Fibroblast of upper back skin (primary cell): ENCODE measurements at places on chromosomes 7 and 10.

GRCh38 chr10:130745251-130745650, 566.3 kb downstream of the TCERG1L start:
- no peak for DNase-seq

GRCh38 chr7:98163269-98163668, 48.0 kb upstream of the BHLHA15 start:
- DNase-seq, result no peak

DNA sequence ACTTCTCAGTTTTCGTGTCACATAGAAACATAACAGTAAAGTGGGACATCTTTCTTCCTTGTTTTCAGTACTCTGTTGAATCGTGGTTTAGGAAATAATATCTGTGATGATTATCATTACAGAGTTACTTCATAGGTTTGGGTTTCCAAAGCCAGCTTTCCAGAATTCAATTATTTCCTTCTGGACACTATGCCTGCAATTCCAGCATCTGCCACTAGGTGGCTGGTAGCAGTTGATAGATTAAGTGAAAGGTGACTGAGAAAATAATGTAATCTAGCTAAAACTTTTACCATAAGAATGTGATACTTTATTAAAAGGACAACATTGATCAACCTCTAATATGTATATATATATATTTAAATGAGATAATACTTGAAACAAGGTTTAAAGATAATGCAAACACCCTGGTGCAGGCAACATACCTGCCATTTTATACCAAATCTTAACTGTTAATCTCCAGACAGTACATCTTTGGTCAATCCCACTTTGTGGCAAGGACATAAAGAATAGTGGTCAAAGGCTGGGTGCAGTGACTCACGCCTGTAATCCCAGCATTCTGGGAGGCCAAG, 102.6 kb downstream of the SH3PXD2A start:
- no peak for DNase-seq

DNA sequence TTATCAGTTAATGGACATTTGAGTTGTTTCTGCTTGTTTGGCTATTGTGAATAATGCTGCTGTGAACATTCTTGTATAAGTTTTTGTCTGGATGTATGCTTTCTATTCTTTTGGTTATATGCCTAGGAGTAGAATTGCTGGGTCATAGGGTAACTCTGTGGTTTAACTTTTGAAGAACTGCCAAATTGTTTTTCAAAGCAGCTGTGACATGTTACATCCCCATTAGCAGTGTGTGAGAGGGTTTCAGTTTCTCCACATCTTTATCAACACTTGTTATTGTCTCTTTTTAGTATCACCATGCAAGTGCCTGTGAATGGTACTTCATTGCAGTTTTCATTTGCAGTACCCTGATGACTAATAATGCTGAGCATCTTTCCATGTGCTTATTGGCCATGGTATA, 2.1 kb upstream of the NDUFB8 start:
- no peak for DNase-seq

GRCh38 chr7:99499371-99499720, 735 bp downstream of the ZNF394 start:
- DNase-seq, result no peak

DNA sequence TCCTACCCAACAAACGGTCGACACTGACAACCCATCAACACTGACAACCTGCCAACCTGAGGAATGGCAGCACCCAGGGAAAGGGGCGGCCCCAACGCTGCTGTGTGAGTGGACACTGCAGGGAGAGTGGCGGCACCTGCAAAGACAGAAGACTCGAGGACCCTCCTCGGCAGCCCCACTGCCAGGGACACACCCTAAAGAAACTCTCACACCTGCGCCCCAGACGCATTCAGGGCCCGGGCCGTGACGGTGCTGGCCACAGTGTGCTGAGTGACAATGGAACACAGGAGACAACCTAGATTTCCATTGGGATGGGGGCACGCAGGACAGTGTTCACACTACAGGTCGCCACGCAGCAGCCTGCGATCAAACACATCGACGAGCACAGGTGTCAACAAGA, 3.6 kb downstream of the CAMK2B start:
- no peak for DNase-seq

GRCh38 chr7:33392148-33392547, 262.8 kb downstream of the BBS9 start:
- no peak for DNase-seq

DNA sequence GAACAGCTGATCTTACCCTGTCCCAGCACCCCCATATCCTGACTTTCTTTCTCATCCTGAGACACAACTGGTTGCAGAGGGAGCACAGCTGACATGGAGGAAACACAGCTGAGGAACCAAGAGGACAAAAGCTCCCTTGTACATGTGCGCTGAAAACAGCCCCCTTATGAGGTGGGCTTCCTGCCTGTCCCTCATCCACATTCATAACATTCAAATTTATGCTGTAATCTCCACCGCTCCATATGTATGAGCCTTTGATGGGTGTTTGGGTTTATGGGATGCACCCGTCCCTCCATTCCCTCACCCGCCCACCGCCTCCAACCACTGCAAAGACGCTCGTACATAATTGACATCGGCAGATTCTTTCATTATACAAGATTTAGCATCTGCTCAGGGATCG, 49.6 kb upstream of the BTRC start:
- no peak for DNase-seq

- DNase-seq, result peak; percentile 61
Measured at GRCh38 chr10:76329891-76330575, 898.6 kb downstream of the LRMDA start.

DNA sequence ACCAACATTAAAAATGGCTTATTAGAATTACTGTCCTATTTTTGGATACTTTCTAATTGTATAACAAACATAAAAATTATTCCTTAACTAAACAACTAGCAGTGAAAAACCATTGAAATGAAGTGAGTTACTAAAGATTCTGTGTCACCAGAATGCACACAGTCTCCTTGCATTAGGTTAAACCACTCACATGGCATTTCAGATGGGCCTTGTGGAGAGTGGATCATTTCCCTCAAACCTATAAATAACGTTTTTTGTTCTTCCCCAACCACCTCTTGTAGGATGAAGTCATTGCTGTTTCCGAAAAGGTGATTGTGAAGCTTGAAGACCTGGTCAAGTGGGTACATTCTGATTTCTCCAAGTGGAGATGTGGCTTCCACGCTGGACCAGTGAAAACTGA, 38.4 kb downstream of the ARID5B start:
- no peak for DNase-seq

DNA sequence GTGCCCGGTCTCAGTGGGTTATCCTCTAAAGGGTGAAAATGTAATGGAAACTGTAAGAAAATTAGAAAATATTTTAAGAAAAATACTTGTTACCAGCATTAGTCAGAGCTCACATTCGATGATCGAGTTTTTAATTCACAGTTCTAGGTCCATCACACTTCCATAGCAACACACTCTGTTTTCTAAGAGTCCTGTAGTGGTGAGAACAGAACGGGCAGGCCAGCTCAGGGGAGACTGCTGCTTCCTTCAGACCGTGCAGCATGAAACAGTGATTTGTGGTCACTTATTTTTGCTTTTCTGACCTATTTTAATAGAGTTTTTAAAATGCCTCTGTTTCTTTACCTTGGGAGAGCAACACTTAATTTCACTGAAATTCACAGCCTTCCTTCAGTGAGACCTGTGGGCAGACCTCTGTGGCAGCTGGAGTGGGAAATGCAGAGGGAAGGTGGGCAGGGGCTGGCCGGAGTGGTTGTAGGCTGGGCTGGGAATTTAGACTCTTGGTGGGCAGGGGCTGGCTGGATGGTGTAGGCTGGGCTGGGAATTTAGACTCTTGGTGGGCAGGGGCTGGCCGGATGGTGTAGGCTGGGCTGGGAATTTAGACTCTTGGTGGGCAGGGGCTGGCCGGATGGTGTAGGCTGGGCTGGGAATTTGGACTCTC, 1.5 kb downstream of the SUN1 start:
- DNase-seq, result no peak

DNA sequence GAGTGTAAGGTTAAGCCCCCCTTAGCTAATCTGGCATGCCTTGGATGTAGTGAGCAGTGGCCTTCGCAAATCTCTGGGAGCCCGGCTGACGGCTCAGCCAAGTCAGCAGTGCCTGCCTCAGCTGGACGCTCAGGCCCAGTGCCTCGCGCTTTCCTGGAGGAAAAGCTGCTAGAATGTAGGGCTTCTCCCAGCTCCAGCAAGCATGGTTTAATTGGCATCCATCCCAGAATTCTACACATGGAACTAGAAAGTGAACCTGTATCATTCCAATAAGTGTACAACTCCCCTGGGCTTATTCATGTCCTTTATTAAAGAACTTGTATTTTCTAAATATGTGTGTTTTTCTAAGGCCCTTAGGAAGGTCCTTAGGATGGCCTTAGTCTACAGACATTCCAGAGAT, 287.8 kb upstream of the SHH start:
- no peak for DNase-seq

DNA sequence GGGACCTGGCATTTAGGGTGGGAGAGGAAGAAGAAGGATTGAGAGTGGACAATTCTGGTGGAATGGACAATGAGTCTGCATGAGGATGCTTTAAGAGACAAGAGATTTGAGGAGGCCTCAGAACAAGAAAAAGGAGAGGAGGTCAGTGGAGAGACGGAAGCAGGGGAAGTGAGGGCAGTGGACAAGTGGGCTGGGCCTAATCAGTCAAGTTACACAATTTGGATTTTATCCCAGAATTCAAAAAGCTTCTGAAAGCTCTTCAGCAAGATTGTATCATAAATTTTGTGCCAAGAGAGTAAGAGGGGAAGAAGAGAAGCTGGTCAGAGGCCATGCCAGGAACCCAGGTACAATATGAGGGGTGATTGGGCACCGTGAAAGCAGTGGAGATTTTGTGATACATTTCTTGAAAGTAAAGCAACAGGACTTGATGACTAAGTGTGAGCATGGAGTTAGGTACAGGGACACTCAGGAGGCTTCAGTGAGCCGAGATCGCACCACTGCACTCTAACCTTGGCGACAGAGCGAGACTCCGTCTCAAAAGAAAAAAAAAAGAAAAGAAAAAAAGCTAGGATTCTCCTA, 19.3 kb upstream of the TSPAN13 start:
- no peak for DNase-seq

DNA sequence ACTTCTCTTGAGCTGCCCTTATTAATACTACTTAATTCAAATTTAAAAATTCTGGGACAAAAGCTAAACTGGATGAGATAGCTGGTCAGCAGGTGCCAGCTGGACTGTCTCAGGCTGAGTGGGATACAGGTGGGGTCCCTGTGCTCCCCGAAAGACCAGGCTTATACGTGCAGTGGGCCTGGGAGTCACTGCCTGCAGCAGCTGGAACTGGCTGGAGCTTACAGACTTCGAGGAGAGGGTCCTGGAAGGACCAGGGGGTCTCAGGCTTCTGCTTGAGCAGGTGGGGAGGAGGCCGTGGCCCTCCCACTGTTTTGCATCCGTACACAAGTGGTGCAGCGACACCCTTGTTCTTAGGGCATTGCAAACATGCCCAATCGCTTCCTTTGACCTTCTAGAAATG, 203.7 kb downstream of the GLRX3 start:
- DNase-seq, result no peak

DNA sequence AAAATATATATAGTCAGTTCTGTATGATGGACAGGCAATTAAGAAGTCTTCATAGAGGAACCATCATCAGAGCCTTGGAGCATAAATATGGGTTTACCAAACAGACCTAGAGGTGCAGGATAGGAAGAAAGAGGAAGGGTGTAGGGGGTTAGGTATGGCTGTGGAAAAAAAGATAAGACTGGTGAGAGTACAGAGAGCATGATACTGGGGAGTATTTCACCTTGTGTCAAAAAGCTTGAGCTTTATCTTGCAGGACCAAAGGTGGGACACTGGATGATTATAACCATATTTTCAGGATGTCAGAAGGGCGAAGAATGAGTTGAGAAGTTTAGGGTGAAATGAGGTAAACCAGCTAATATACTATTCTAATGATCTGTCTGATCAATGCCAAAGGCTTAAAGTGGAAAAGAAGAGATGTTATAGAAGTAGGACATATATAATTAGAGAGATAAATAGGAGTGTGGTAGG, 54.6 kb downstream of the MRPL32 start:
- no peak for DNase-seq

DNA sequence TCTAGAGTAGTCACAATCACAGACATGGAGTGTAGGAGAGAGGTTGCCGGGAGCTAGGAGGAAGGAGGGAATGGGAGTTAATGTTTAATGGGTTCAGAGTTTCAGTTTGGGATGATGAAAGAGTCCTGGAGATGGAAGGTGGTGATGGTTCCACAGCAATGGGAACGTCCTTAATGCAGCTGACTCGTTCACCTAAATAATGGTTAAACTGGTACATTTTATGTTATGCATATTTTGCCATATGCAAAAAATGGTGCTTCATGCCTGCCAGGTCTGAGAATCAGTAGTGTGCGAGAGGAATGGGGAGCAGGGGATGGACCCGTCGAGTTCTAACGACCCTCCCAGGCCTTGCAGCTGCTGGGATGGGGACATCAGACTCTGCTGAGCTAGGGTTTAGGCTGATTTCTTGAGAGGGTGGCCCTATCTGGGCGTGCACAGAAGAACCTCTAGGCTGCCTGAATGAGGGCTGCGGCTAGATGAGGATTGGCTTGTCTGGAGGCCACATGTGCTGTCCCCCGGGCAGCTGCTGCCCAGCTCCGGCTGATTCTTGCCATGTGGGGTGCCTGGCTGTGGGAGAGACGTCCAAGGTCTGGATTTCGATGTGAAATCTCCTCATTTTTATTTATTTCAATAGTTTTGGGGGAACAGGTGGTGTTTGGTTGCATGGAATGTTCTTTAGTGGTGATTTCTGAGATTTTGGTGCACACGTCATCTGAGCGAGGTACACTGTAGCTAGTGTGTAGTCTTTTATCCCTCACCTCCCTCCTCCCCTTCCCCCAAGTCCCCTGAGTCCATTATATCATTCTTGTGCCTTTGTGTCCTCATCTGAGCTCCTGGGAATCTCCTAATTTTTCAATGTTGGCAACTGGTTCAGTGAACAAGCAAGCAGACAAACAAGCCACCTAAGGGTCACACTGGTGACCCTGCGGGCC, 116.0 kb downstream of the GRK5 start:
- no peak for DNase-seq

DNA sequence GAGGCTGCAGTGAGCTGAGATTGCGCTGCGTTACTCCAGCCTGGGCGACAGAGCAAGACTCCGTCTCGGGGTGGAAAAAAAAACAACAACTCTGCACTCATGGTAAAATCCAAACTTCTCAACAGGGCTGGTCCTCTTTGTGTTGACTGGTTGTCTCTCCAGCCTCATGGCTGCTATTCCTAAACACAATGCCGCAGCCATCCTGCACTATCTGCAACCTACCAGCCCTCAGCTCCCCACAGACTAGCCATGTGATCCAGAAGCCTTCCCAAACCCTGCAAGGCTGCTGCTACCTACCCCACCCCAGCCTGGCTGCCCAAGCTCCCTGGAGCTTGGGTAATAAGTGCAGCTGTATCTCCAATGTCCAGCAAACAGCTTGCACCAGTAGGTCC, 11.7 kb downstream of the ZYX start:
- no peak for DNase-seq
